Epithelial cell of proximal tubule (primary cell): ENCODE measurements at places on chromosomes 16 and 17. TPM values are rescaled to one million over a fixed set of nuclear protein-coding genes. Genes with fewer than 3 reads are reported as not detected.

Gene GPR179
- not detected in 2 replicates for total RNA-seq

Gene TMEM132E
- total RNA-seq, result not detected in 2 replicates

Gene KRT40
- total RNA-seq, result not detected in 2 replicates

Gene SPAG7
- 67.7 and 80.8 TPM in 2 replicates for total RNA-seq

Gene EXOC3L1
- 1.2 TPM in 1 of 2 replicates, not detected in the other for total RNA-seq

Gene DHX58
- 2.7 and 4.6 TPM in 2 replicates for total RNA-seq

Gene CCL11
- not detected in 2 replicates for total RNA-seq

Gene NETO2
- total RNA-seq, result 41.2 and 73.9 TPM in 2 replicates

Gene SIRT7
- 28.5 and 38.1 TPM in 2 replicates for total RNA-seq

Gene KCNJ12
- 0.06 and 0.14 TPM in 2 replicates for total RNA-seq

Gene RHBDF2
- 35.2 and 101 TPM in 2 replicates for total RNA-seq

Gene KRTAP4-11
- not detected in 2 replicates for total RNA-seq

Gene OR4D1
- not detected in 2 replicates for total RNA-seq

Gene AXIN1
- total RNA-seq, result 33.9 and 36.0 TPM in 2 replicates

Gene CCDC57
- total RNA-seq, result 10.5 and 10.8 TPM in 2 replicates

Gene MAF
- total RNA-seq, result 0.58 and 7.3 TPM in 2 replicates

Gene SYNGR3
- 8.5 and 22.0 TPM in 2 replicates for total RNA-seq

Gene AURKB
- 136 and 165 TPM in 2 replicates for total RNA-seq

Gene KRT32
- not detected in 2 replicates for total RNA-seq

Gene EFNB3
- 0.94 and 1.7 TPM in 2 replicates for total RNA-seq

Gene TBL3
- 108 and 127 TPM in 2 replicates for total RNA-seq

Gene TP53TG3
- not detected in 2 replicates for total RNA-seq

Gene MMP28
- total RNA-seq, result not detected in 2 replicates

Gene MC1R
- 2.5 and 3.5 TPM in 2 replicates for total RNA-seq
